ENCODE measurements at places on chromosomes 12 and 14. TPM values are rescaled to one million over a fixed set of nuclear protein-coding genes. Genes with fewer than 3 reads are reported as not detected.

POTEM gene
- total RNA-seq, result not detected

ADGRD1 gene
- 80.2 TPM for total RNA-seq

LRIG3 gene
- 56.1 TPM for total RNA-seq

TMEM119 gene
- total RNA-seq, result 15.9 TPM

CMA1 gene
- total RNA-seq, result 2.2 TPM

PPM1H gene
- total RNA-seq, result 16.2 TPM

CCDC196 gene
- total RNA-seq, result not detected

ALX1 gene
- 0.26 TPM for total RNA-seq

DTX1 gene
- 1.1 TPM for total RNA-seq

CARMIL3 gene
- 1.3 TPM for total RNA-seq

ALDH1L2 gene
- total RNA-seq, result 19.1 TPM

RPGRIP1 gene
- total RNA-seq, result 0.49 TPM

RDH12 gene
- total RNA-seq, result 0.21 TPM

GPR137C gene
- total RNA-seq, result 2.2 TPM

SNRPF gene
- total RNA-seq, result 29.1 TPM
